ENCODE measurements at places on chromosomes 2 and 18. TPM values are rescaled to one million over a fixed set of nuclear protein-coding genes. Genes with fewer than 3 reads are reported as not detected.
A peak's percentile ranks its signal among the peaks of the same experiment; 100 is the strongest.

DNA sequence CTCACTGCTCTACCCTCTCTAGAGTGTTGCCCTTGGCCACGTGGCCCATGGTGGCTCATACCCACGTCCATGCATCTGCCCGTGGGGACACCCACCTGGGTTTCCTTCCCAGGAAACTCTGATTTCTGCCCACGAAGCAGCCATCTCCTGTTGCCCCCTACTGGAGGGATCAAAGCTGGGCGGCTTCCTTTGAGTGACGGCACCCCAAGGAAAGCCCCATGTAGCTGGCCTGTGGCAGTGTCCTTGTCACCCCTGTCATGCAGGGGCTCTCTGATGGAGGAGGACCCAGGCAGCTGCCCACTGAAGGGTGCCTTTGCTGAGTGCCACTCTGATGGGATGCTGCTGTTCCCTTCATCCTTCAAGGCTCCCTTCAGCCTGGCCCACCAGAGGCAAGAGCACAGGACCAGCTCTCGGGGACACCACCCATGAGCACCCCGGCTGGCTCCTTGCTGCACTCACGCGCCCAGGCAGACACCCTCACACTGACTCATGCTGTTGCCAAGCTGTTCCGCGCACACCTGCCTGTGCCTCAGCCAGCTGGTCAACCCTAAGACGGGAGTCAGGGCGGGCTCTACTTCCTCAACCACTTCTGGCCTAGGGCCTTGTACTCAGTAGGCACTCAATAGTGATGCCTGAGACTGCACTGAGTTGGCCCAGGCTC, 101.1 kb downstream of the CTIF start:
- DNase-seq: no peak
- H3K27ac ChIP-seq: no peak overlapping the region
- peaks cover 2% of the 10 kb centered on the region for H3K27me3 ChIP-seq

DNA sequence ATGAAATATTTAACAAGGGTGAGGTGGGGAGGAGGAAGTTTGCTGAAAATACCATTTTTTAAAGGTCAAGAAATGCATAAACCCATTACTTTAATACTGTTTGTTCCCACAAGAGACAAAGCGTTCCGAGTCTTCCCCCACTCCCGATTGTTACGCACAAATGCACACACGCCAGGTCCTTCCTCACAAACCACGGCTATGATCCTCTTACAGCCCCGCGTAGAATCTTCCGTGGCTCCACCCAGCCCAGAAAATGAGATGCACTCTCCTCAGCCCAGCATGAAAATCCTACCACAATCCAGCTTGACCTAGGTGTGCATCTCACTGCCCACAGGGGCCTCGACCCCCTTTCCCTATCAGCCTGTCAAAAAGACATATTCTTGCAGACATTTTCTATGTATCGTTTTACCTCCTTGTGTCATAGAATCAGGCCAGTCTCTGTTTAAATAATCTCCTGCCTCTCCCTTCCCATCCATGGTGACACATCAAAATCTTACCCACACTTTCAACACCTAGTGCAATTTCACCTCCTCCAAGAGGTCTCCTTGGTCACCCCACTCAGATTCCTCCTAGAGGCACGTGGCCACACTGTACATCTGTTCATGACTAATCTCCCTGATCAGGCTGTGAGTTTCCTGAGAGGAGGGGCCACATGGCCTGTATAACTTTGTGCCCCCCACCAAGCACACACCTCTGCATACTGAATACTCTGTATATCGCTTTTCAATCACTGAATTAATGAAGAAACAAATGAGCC, 491.0 kb upstream of the KLHL29 start:
- H3K4me3 ChIP-seq: no peak overlapping the region
- no peak for DNase-seq
- H3K36me3 ChIP-seq: no peaks in the 10 kb centered on the region
- H3K27ac ChIP-seq: no peak overlapping the region

Gene SERPINB3
- total RNA-seq: not detected

Gene VIT
- 8.5 TPM for total RNA-seq

Gene FBLN7
- total RNA-seq: 0.94 TPM

GRCh38 chr2:160300203-160300602, 100.1 kb upstream of the ITGB6 start:
- peaks cover 30% of the 10 kb centered on the region for H3K4me1 ChIP-seq
- peaks cover 12% of the 10 kb centered on the region for H3K36me3 ChIP-seq
- no peaks in the 10 kb centered on the region for H3K27me3 ChIP-seq
- no peak overlapping the region for H3K4me3 ChIP-seq

Gene RFX8
- total RNA-seq: not detected

- no peaks in the 10 kb centered on the region for H3K27me3 ChIP-seq
- no peaks in the 10 kb centered on the region for H3K36me3 ChIP-seq
- no peak for DNase-seq
- no peak overlapping the region for H3K4me3 ChIP-seq
- no peaks in the 10 kb centered on the region for H3K4me1 ChIP-seq
Observed at GRCh38 chr2:55361465-55362189, 58.0 kb downstream of the CCDC88A start.

DNA sequence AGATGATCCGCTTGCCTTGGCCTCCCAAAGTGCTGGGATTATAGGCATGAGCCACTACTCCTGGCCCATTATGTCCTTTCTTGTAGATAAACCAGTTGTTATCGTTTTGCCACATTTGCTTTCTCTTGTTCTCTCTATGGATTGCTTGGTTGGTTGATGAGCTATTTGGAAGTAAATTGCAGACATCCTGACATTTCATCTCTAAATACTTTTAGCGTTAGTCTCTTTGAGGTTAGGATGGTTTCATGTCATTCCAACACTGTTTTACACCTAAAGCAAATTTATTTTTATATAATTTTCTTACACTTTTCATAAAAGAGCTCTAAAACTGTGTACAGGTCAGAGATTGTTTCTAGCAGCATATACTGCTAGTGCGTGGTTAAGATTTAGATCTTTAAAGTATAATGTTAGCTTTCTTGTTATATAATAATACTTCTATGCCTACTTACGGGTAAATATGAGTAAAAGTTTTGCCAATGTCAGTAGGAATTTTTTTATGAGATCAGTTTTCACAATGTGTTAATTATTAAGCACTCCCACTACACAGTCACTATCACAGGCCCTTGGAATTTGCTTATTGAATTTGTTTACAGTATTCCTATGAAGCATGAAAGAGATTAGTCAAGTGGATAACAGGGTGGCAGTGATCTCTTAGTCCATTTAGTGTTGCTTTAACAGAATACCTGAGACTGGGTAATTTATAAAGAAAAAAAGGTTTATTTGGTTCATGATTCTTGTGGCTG, 10.3 kb downstream of the POLI start:
- H3K36me3 ChIP-seq: peaks cover 4% of the 10 kb centered on the region
- H3K4me3 ChIP-seq: no peak overlapping the region
- H3K27ac ChIP-seq: no peak overlapping the region
- no peak for DNase-seq
- no peaks in the 10 kb centered on the region for H3K4me1 ChIP-seq
- no peaks in the 10 kb centered on the region for H3K27me3 ChIP-seq

DNA sequence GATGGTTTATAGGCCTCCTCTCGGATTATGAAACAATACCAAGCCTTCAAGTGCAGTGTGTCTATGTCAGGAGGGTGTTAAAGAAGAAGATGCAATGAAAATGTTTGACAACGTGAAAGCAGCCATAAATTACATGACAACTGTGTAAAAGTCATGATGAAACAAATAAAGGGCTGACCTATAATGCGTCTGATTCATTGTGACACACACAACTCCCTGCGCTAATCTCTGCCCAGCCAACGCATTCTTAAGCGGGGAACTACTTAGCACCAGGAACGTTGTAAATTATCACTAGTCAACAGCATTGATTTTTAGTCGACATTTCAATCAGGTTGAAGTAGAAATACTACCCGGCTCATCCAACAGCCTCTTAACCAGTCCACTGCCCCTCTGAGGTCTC, 26.8 kb downstream of the BCL11A start:
- H3K4me1 ChIP-seq: no peaks in the 10 kb centered on the region
- no peak overlapping the region for H3K27ac ChIP-seq
- H3K4me3 ChIP-seq: no peak overlapping the region

Gene EMILIN2
- 2.2 TPM for total RNA-seq

Gene TSPYL6
- not detected for total RNA-seq

DNA sequence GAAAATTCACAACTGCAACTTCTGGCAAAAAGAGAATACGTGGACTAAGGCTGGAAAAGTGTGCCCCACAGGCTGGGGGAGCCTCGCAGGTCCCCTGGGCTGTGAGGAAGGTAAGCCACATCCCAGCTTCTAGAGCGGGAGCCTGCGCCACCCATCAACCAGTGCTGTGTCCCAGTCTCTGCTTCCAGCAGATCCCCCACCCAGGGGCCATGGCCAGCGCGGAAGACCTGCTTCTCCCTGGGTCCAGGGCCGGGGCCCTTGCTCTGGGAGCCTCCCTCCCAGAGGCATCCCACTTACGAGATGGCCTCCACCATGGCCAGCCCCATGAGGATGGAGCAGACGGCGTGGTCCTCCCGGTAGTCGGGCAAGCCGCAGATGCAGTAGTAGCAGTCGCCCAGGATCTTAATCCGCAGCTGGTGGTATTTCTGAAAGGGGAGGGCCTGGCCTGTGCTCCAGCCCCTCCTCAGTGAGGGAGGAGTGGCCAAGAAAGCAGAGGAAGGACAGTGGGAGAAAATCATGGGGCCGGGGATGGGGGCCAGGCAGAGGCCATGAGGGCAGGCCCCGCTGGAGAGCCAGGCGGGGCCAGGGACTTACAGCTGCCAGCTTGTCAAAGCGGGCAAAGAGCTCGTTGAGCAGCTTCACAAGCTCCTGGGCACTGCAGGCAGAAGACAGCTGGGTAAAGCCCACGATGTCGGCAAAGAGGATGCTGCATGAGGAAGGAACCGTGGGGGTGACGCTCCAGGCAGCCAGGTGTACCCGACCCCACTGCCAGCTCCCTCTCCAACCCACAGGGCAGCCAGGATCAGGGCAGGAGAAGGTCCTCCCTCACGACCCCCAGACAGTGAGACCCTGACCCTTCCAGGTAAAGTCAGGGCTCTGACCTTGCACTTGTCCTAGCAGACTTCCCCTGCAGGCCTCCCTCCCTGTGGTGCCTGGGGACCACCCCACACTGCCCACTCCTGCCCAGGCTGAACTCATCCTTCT, 48.0 kb downstream of the CENPO start:
- no peak overlapping the region for H3K27ac ChIP-seq
- no peak overlapping the region for H3K4me3 ChIP-seq

DNA sequence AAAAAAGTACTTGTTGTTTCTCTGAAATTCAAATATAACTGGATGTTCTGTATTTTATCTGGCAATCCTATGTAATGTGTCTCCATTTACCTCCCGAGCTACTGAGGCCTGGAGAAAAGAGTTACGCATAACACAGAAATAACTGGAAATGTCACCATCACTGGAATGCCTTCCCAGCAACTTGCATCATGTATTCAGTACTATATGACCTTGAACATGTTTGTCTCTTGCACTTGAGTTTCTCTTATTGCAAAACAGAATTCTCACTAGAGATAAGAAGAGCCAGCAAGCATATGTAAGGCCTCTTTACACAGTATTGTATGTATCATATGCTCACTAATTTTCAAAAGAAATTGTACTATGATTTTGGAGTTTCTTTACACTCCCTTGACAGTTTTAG, 99.6 kb upstream of the CTAGE1 start:
- no peak overlapping the region for H3K4me3 ChIP-seq
- H3K27me3 ChIP-seq: no peaks in the 10 kb centered on the region
- H3K36me3 ChIP-seq: no peaks in the 10 kb centered on the region

DNA sequence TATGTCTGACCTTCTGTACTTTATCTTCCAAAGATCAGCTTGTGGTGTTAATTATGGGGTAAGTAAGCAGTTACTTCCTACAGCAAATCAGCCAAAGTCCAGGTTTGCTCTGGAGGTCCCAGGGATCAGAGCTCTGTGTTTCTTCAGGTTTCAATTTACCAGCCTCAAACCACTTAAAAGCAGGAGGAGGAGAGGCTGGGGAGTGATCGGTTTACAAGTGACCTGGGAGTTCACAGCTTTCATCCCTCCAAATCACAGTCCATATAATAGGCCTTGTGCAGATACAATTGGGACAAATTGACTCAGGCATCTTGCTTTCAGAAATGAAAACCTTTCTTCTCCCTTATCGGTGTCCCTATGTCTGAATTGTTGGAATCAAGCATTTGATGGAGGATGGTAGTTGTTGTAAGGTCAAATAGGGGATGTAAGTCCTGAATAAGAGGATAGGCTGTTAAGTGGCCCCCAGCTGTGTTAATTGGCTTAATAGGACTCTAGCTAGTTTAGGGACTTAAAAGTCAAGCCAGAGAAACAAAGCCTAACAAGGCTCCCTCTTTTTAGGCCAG, 188.0 kb upstream of the NT5C1B start:
- DNase-seq: no peak
- no peaks in the 10 kb centered on the region for H3K4me1 ChIP-seq
- no peak overlapping the region for H3K4me3 ChIP-seq

- no peak overlapping the region for H3K4me3 ChIP-seq
- H3K27me3 ChIP-seq: no peaks in the 10 kb centered on the region
- H3K27ac ChIP-seq: no peak overlapping the region
- H3K36me3 ChIP-seq: peaks cover 21% of the 10 kb centered on the region
- H3K4me1 ChIP-seq: peaks cover 23% of the 10 kb centered on the region
Observed at GRCh38 chr2:44200011-44200410, 31.3 kb downstream of the PPM1B start.

DNA sequence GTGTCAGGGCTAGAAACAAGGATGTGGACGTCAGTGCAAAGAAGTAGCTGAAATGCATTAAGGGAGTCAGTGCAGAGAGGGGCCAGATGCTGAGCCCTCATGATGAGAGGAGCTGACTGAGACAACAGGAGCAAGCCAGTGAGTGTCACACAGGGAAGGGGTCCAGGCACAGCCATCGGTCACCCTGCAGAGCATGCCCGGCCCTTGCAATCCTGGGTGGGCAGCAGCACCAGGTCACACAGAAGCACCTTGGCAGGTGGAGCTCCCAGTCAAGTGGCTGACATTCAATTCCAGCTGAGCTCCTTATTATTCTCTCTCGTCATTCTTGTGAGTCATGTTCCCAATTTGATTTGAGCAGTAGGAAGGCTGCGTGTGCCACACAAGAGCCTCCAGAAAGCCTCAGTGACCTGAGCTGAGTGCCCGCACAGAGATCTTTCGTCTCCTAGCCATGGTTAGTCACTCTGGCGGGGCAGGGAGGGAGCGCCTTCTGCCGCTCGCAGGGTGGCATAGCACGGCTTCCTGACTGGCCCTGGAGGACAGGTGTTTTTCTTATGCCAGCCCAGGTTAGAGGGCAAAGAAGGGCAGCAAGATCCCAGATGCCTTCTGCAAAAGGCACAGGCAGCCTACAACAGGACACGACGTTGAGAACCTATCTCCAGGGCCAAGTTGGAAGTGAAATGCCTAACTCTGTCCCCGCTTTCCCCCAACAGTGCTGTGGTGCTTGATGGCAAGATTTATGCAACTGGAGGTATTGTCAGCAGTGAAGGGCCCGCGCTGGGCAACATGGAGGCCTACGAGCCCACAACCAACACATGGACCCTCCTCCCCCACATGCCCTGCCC, 220.9 kb downstream of the ATAD2B start:
- no peak for DNase-seq
- peak overlapping the region; percentile 23 for H3K27ac ChIP-seq
- no peaks in the 10 kb centered on the region for H3K4me1 ChIP-seq
- H3K36me3 ChIP-seq: no peaks in the 10 kb centered on the region
- H3K4me3 ChIP-seq: no peak overlapping the region

All from psoas muscle (tissue), 8 donors.